ENCODE measurements at places on chromosomes 5 and 9. TPM values are rescaled to one million over a fixed set of nuclear protein-coding genes. Genes with fewer than 3 reads are reported as not detected.

The SPATA9 gene
- total RNA-seq: 21.2 TPM

The MYO10 gene
- total RNA-seq: 102 TPM

The FGFR4 gene
- 10.3 TPM for total RNA-seq

The SLC1A1 gene
- total RNA-seq: 0.63 TPM

- no peaks in the 10 kb centered on the region for H3K27me3 ChIP-seq
- H3K4me3 ChIP-seq: no peak overlapping the region
- no peak overlapping the region for H3K27ac ChIP-seq
- DNase-seq: no peak
These were observed 31.2 kb upstream of the LAMC3 start for GRCh38 chr9:130977811-130978221.

GRCh38 chr9:36933676-36934215 is 100.3 kb downstream of the PAX5 start:
- no peak for DNase-seq
- H3K4me1 ChIP-seq: no peaks in the 10 kb centered on the region

DNA sequence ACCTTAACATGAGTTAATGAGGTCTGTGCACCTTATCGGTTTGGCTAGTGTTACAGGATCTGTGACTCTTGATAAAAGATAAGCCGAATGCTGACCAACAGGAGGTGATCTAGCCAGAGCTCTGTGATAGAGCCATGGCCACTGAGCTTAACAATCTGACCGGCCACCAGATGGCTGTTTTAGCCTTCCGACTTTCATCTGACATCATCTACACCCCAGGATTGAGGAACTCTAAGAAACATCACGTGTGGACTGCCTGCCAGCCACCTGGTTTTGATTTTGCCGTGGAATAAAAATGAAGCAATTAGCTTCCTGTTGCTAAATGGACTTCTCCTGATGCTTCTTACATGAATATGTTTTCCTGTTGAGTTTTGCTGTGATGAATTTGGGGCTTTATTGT is 281.3 kb downstream of the CEMIP2 start:
- no peaks in the 10 kb centered on the region for H3K4me1 ChIP-seq
- no peak for DNase-seq
- no peaks in the 10 kb centered on the region for H3K27me3 ChIP-seq
- H3K4me3 ChIP-seq: no peak overlapping the region

GRCh38 chr5:65264420-65264819 is 217.3 kb downstream of the ADAMTS6 start:
- no peaks in the 10 kb centered on the region for H3K27me3 ChIP-seq
- H3K36me3 ChIP-seq: no peaks in the 10 kb centered on the region
- H3K27ac ChIP-seq: no peak overlapping the region

GRCh38 chr5:168427224-168427623 is 59.0 kb upstream of the RARS1 start:
- H3K4me1 ChIP-seq: no peaks in the 10 kb centered on the region
- H3K27ac ChIP-seq: no peak overlapping the region
- no peaks in the 10 kb centered on the region for H3K36me3 ChIP-seq
- no peaks in the 10 kb centered on the region for H3K27me3 ChIP-seq
- H3K4me3 ChIP-seq: no peak overlapping the region

DNA sequence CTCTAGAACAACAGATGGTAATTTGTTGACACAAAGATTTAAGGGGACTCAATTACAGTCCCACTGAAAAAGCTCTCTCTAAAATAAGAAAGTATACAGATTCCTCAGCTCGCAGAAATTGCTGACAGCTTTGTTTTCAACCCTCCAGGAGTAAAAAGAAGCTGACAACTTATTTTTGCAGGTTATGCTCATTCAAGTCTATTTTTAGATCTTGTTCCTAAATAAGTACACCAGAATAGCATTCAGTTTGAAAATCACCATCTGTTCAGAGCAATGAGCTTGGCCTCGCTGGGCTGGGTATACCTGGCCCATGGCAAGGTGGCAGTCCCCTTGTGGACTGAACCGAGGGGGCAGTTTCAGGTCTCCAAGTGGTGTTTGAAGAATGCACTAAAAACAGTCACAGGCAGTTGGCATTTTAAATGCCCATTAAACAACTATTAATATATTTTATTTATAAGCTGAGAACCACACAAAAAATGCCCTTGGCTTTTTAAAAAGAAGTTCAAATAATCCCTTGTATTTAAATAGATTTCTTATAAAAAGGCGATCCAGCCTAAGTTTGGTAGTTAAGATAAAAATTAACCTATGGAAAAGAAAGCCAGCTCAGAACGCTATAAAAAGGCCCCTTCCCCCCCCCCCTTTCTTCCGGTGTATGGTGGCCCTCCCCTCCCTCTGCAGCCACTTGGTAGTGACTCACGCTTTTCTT is 169.2 kb downstream of the AUH start:
- H3K27me3 ChIP-seq: no peaks in the 10 kb centered on the region
- H3K27ac ChIP-seq: peak overlapping the region; percentile 97
- peak overlapping the region; percentile 47 for H3K4me3 ChIP-seq
- H3K36me3 ChIP-seq: no peaks in the 10 kb centered on the region
- H3K4me1 ChIP-seq: peaks cover 25% of the 10 kb centered on the region

DNA sequence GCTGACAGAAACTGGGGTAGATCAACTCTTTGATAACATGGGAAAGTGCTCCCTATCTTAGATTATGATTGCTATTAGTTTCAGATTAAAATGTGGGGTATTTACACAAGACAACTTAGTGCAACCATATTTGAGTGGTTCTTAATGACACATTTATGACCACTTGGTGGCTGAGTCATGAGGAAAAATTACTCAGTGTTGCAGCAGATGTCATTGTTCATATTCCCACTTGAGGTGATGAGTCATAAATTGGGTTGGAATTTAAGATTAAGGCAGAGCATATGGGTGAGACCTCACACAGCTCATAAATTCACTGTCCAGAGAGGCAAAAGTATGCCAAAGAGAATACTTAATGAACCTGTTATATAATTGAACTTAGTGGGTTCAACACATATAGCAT is 408.3 kb downstream of the DMRT2 start:
- DNase-seq: no peak
- H3K4me1 ChIP-seq: no peaks in the 10 kb centered on the region
- H3K27ac ChIP-seq: no peak overlapping the region
- H3K4me3 ChIP-seq: no peak overlapping the region
- H3K36me3 ChIP-seq: no peaks in the 10 kb centered on the region

GRCh38 chr5:111427762-111428161 is 84.6 kb downstream of the STARD4 start:
- no peak overlapping the region for H3K4me3 ChIP-seq
- no peak overlapping the region for H3K27ac ChIP-seq
- H3K36me3 ChIP-seq: no peaks in the 10 kb centered on the region
- no peaks in the 10 kb centered on the region for H3K27me3 ChIP-seq
- DNase-seq: no peak

- no peak overlapping the region for H3K4me3 ChIP-seq
- H3K27ac ChIP-seq: no peak overlapping the region
- H3K4me1 ChIP-seq: no peaks in the 10 kb centered on the region
- no peaks in the 10 kb centered on the region for H3K36me3 ChIP-seq
- H3K27me3 ChIP-seq: no peaks in the 10 kb centered on the region
- no peak for DNase-seq
These were observed 331.1 kb downstream of the MLLT3 start for GRCh38 chr9:20291201-20291600.

GRCh38 chr5:177367981-177368868 is 10.5 kb downstream of the RGS14 start:
- H3K4me3 ChIP-seq: no peak overlapping the region
- no peak for DNase-seq
- H3K4me1 ChIP-seq: peaks cover 22% of the 10 kb centered on the region
- no peaks in the 10 kb centered on the region for H3K27me3 ChIP-seq
- H3K27ac ChIP-seq: no peak overlapping the region
- no peaks in the 10 kb centered on the region for H3K36me3 ChIP-seq

DNA sequence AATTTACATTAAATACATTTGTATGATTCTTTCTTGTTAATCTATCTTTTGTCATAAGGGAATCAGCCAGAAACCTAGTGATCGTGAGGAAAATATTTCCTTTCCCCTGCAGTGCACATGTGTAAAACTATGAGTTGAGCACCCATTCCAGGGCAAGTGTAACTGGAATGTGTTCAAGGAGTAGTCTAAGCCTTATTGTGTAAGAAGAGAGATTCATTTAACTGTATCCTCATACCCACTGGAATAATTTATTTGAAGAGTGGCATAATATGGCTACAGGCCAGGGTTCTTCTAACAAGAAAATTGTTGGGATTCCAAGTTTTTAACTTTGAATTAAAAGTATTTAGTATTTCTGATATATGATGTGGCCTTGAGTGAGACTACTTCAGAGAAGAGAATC is 1692.7 kb downstream of the EFNA5 start:
- H3K4me3 ChIP-seq: no peak overlapping the region
- DNase-seq: no peak
- H3K27me3 ChIP-seq: no peaks in the 10 kb centered on the region
- H3K27ac ChIP-seq: no peak overlapping the region

- H3K27ac ChIP-seq: no peak overlapping the region
- H3K4me1 ChIP-seq: peaks cover 34% of the 10 kb centered on the region
- H3K27me3 ChIP-seq: no peaks in the 10 kb centered on the region
- H3K36me3 ChIP-seq: no peaks in the 10 kb centered on the region
- no peak overlapping the region for H3K4me3 ChIP-seq
These were observed 103.7 kb downstream of the ARHGAP26 start for GRCh38 chr5:142873831-142874230.

DNA sequence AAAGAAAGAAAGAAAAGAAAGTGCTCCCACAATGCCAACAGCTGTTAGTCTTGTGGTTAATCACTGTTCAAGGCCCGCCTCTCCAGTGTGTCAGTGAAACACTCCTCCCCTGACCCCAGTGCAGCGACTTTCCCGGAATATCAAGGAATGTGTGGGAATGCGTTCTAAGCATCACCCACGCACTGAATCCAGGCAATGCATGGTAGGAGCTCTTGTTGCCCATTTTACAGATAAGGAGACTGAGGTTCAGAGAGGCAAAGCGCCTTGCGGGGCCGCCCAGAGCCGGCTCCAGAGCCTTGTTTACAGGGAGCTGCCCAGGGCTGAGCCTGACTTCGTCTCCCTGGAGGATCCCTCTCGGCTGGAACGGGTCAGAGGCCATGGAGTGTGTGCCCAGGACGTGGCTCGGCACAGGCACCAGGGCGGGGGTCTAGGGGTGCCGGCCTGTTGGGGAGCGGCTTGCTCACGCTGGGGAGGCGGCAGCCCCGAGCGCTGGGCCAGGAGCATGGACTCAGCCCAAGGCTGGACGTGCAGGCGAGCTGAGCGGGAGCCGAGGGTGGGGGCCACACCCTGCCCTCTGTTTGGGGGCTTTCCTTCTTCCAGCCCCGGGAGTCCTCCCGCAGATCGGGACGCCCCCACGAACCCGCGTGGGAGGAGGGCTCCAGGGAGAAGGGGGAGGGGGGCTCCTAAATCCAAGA is 823 bp downstream of the ST6GALNAC6 start:
- peaks cover 34% of the 10 kb centered on the region for H3K4me1 ChIP-seq
- H3K27me3 ChIP-seq: no peaks in the 10 kb centered on the region
- H3K27ac ChIP-seq: peak overlapping the region; percentile 94
- no peaks in the 10 kb centered on the region for H3K36me3 ChIP-seq
- peak; percentile 80 for DNase-seq
- H3K4me3 ChIP-seq: peak overlapping the region; percentile 94
